ENCODE measurements at places on chromosomes 2 and 18.

DNA sequence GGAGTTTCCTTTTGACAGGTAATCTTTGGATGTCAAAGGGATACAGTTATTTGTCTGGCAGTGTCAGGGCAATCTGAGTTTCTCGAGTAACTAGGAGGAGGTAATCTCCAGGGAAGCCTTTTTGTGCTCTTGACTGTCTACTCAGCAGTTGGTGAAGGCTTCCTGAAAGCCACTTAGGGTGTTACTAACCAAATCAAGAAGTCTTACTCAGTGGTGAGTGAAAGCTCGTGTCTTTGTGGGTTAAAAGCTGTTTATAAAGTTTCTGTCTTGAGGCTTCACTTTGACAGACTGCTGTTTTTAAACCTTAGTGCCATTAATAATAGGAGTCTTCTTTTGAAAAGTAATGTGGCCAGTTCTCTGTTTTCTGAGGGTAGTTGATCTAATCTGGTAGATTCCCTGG, 1.7 kb downstream of the THSD7B start:
- no peak for DNase-seq

DNA sequence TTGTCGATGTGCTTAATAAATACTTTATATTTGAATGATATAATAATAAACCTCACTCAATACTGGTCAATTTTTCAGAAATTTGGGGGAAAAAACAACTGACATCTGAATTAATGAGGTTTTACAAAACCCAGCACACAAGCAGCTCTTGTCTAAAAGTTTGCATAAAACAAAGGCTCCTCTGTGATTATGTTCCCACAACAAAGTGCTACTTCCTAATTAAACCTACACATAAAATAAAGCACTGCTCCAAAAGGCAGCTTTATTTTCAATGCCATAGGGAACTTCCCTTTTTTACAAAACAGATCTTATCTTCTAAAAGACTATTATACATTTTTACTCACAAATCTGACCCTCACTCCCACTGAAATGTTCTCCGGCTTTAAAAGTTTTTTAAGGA, 47.1 kb downstream of the LAMA1 start:
- peak; percentile 10 for DNase-seq

DNA sequence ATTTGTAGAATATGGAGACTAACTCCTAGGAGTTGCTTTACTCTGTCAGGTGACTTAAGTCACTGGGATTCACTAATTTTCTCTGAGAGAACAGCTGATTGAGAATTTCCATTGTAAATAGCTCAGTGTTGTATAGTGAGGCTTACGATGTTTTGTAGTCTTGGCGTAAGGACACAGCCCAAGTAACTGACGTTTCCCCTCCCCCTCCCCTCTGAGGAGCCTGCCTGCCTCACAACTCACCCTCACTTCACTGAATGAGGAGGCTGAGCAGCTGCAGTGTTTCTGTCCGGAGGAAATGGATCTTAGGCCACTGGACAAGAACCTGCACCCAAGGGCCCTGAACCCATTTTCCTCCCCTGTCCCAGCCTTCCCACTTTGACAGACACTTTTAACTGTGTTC, 264.6 kb downstream of the PHLPP1 start:
- no peak for DNase-seq

GRCh38 chr18:51655327-51655698, 457.8 kb upstream of the MEX3C start:
- DNase-seq: no peak

GRCh38 chr2:223668302-223668998, 66.3 kb upstream of the SCG2 start:
- DNase-seq: no peak

- DNase-seq: peak; percentile 34
Observed at GRCh38 chr2:172350839-172351479, 76.4 kb upstream of the ITGA6 start.

- DNase-seq: no peak
Observed at GRCh38 chr2:108575132-108575966, 41.1 kb downstream of the LIMS1 start.

DNA sequence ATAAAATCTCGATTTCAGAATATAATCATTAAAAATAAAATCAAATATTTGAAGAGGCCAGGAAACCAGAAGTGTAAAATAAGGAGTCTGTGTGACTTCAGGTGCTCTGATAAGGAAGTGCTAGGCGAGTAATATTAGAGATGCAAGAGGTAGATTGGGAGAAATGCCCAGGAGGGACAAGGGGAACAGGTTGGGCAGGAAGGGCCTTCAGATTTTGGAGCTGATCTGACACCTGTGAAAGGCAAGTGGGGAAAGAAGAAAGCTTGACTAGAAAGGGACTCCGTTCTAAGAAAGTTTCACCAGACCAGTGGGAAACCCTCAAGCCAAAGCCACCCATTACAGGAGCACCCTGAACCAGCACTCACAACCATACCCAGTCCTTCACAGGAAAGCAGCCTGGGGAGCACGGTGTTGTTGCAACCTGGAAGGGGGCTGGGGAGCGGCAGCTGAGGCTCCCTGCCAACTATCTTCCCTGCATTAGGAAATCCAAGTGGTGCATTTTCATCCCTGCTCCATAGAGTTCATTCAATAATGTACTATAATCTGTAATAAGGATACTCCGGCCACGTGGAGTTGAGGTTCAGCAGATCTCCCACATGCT, 57.5 kb upstream of the GREB1L start:
- no peak for DNase-seq

DNA sequence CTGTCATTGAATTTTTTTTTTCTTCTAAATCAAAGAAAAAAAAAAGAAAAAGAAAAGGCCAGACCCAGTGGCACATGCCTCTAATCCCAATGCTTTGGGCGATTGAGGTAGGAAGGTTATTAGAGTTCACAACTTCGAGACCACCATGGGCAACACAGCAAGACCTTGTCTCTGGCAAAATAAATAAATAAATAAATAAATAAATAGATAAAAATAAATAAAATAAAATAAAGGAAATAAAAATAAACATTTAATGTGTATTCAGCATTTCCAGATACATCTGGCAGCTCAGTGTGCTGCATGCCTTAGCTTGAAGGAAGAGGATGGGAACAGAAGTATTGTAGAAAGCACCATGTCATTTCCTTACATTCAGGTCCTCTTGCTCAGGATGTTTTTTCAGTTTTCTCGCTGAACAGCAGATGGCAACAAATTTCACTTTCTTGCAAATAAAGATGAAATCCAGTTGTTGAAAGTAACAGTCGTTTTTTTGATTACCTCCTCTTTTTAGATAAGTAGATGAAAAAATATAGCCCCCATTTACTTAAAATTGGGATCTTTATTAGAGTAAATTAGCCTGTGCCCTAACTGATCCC, 25.7 kb upstream of the FAM178B start:
- DNase-seq: peak; percentile 86

GRCh38 chr2:219983836-219984235, 356.4 kb downstream of the SLC4A3 start:
- no peak for DNase-seq

- peak; percentile 9 for DNase-seq
Observed at GRCh38 chr2:124810132-124810531, 785.0 kb downstream of the CNTNAP5 start.

DNA sequence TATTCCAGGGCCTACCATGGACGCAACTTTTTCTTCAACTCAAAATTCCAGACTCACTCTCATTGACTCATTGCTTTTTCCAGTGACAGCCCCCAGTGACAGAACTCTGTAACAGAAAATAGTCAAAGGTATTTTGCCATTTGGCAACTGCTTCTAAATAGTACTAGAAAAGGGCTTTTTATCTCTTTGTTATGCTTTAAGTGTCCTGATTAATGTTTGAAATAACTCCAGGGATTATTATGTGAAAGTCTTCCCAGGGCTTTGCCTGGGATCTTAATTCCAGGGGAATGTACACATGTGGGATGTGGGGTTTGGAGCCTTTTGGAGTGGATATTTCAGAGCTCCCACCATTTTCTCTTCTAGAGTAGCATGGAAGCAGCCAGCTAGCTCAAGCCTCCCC, 198.8 kb downstream of the KCNS3 start:
- DNase-seq: no peak

DNA sequence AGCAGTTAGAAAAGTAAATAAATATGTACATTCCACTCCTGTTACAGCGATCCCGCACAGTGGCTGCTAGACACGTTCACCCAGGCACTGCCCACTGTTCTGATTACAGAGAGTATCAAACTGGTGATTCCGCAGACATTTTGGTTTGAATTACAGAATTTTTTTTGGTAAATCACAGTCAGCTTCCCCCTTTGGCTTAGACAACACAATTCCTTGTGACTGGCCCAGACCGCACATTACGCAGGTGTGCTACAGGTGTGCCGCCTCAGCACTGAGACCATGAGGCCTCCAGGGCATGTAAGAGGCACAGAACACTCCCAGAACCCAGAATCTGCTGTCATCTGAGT, 112.3 kb downstream of the PXDN start:
- no peak for DNase-seq

DNA sequence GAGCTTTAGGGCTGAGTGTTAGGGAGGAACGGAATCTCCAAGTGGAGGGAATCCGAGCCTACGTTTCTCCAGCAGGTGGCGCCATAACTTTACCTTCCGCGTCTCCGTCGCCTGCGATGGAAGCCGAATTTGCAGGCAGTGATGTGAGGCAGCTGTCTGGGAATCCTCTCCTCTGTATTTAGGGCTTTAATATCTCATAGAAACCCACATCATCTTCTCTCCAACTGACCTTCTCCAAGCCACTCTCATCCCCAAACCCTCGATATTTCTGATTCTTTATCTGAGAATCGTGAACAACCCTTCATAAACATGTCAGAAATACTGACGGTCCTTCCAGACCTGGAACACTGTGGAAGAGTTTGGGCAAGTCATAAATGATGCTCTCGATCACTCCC, 27.5 kb downstream of the SIX2 start:
- DNase-seq: peak; percentile 84

GRCh38 chr2:105813045-105813315, 68.3 kb downstream of the NCK2 start:
- peak; percentile 37 for DNase-seq

DNA sequence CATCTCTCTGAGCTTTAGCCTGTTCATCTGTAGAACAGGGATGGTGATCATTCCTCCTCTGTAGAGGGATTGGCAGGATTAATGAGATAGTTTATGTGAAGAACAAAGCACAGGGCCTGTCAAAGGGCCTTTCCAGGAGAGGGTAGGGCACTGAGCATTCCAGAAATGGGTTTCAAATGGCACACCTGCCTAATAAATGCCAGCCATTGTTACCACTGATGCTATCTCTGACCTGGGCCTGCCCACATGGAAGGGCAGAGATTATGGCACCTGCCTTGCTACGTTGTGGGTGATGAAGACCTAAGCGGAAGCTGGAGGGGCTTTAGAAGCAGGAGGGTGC, 31.0 kb upstream of the GMPPA start:
- no peak for DNase-seq

GRCh38 chr2:171432206-171432968, 1.4 kb downstream of the METTL8 start:
- DNase-seq: no peak
